NCI-H774 (cell line): ENCODE measurements at places on chromosomes 6 and 20.

DNA sequence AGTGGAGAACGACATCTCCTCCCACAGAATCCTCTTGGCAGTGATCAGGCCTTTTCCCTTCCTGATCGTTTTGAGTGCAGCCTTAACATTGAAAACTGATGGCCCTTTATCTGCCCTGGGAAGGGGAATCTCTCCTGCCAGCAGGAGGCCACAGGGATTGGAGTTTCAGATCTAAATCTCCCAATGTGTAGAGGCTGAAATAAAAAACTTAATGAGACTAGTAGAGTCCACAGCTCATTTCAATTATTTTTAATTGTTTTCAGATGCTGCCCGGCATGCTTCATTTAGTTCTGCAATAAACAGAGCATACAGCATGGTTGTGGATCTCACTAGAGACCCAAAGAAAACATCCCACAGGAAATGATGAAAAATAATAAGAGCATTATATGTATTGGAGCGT lies 662.2 kb upstream of the HS3ST5 start:
- DNase-seq = no peak

GRCh38 chr20:1652960-1653359 lies 4.6 kb downstream of the SIRPG start:
- DNase-seq = no peak

DNA sequence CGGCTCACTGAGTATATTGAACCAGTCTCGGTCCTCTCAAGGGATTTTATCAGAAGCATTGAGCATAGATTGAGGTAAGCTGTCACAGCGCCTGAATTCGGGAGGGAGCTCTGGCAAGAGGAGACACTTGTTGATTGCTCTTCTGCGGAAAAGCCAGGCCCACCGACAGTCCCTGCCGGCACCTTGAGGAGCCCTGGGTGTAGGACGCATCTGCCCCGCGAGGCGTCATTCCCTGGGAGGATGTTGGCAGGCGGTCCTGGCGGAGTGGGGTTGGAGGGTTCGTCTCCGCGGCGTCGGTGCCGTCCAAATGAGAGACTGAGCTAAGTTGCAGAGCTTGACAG lies 843 bp downstream of the FBXO9 start:
- DNase-seq = no peak

DNA sequence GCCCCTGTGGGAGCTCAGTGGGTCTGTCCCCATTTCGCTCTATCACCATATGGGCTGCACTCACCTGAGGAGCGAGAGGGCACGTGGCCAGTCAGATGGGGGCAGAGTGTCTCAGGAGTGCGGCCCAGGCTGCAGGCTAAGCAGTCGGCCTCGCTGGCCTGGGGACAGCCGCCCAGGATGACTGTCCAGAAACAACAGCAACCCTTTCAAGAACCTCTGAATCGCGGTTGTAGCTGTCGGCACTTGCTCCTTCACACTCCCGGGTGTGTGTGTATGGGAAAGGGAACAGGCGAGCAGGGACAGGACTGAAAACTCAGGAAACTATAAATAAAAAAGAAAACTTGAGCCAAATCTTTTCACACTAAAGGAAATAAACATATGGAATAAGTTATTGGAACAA lies 63.1 kb downstream of the TFAP2A start:
- DNase-seq = no peak

- DNase-seq = no peak
These were observed 14.1 kb upstream of the CPNE5 start for GRCh38 chr6:36853325-36853724.

- DNase-seq = no peak
These were observed 84.7 kb upstream of the SCP2D1 start for GRCh38 chr20:18728870-18729224.

- no peak for DNase-seq
These were observed 11.4 kb downstream of the ULBP3 start for GRCh38 chr6:150057501-150057951.

- DNase-seq = no peak
These were observed 74.9 kb downstream of the TNFAIP3 start for GRCh38 chr6:137941995-137942394.

DNA sequence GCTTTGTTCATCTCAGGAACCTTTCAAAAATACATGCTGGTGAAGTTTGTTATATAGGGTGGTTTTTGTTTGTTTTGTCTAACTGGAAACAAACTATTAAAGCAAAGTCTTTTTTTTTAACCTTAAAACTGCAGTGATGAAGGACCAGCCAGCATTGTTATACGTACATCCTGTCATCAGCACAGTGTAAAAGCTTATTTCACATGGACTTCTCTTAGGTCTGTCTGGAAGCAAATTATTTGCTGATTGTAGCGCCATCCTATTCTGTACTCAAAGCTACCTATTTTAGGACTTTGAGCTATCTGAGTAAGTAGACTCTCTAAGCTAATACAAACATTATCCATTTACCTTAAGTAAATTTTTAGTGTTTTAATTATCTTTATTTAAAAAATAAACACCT lies 61.7 kb downstream of the SNX9 start:
- no peak for DNase-seq

- DNase-seq = no peak
These were observed 4.1 kb upstream of the MOXD1 start for GRCh38 chr6:132405143-132405915.

DNA sequence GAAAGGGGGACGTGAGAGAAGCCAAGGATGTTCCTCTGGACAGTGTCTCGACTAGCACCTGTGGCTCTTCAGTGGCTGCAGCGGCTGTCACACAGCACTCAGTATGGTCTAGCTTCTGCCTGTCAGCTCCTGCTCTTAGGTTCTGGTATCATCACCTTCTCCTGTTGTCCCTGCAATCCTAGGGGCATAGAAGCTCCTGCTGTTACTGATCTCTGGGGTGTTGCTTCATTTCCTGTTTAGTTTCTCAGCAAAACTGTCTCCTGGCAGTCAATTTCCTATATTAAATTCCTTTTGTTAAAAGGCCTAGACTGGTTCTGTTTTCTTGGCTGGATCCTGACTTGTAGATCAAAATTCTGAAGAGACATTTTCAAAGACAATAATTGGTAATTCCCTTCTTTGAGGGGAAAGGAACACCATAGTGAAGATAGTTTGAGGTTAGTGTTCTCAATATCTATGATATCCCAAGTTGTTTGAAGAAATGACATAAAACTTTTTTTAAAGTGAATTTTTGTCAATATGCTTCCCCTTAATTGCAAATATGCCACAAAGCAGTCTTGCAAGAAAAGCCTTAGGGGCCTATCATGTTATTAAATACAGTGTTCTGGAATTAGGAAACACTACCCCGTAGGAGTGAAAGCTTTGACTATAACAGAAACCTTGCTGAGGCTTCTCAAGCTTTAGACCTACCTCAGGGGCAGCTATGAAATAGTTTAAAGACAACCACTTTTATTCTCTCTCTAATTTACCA lies 148.5 kb downstream of the KIF6 start:
- no peak for DNase-seq

- no peak for DNase-seq
These were observed 167.1 kb upstream of the ZNF337 start for GRCh38 chr20:25863536-25864325.

- DNase-seq = no peak
These were observed 47.8 kb downstream of the PLCG1 start for GRCh38 chr20:41185013-41185757.

- DNase-seq = no peak
These were observed 7.3 kb downstream of the GZF1 start for GRCh38 chr20:23369072-23369823.

DNA sequence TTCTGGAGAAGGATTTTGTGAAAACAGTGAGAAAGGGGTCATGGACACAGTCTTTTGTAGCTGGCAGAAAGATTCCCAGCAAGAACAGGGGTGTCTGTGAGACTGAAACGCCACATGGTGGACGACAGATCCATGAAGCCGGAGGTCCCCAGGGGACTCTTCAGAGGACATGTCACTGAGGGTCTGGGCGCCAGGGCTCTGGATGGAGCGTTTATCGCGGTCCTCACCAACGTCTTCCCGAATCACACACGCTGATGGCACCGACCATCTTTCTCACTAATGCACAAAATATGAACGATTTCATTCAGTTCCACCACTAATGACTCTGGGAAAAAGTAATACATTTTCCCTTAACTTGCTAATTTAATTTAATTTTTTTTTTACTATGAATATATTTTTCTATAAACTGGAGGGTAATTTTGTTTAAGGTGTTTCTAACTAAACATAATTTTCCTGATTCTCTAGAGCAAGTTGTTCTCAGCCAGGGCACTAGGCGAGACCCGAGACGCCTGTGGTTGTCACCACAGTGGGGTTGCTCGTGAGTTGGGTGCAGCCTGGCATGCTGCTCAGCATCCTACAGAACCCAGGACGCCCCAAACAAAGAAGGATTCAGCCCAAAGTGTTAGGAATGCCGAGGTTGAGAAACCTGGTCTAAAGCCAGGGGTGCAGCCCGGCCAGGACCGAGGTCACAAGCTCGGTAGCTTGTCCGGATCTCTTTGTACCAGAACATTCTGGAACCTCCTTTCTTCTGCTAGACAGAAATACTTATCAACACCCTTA lies 306.2 kb downstream of the TAF4 start:
- DNase-seq = no peak

GRCh38 chr6:93164781-93165180 lies 254.6 kb downstream of the EPHA7 start:
- DNase-seq = no peak

- DNase-seq = peak; percentile 96
These were observed 155.4 kb downstream of the SMOC2 start for GRCh38 chr6:168596344-168596743.

- no peak for DNase-seq
These were observed 21.3 kb upstream of the TMEM14A start for GRCh38 chr6:52649536-52650160.

DNA sequence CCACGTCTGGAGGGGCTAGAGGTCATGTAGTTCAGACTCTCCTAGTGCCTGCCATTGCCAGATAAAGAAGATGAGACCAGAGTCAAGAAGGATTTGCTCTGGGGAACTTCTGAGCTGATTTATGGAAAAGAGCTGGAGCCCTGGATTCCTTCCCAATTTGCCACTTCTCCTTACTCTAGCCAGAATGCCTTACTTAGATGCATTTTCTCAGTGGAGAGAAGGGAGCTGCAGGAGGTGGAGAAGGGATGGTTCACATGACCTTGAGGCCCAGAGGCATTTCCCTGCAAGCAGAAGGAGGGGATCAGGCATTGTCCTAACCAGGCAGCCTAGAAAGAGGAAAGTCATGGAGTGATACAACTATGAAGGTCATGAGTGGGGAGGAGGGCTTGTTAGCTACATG lies 122.2 kb downstream of the UNC5CL start:
- DNase-seq = no peak

- no peak for DNase-seq
These were observed 36.1 kb downstream of the FASTKD5 start for GRCh38 chr20:3123542-3123941.

DNA sequence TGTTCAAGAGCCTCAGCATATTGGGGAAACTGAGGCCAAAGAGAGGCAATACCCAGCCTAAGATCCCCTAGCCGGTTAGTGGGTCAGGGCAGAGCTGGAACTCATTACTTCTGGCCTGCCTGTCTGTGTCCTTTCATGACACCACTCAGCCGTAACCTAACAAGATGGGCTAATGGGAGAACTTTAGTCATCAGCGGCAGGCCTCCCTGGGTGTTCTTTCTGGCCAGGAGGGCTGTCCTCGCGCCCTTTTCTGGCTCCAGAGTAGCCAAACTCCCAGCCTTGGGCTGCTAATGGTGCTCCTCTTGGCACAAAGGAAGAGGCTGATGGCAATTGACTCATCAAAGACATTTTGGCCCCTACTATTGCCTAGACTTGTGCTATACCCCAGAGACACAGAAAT lies 76.6 kb downstream of the NCR2 start:
- DNase-seq = no peak

DNA sequence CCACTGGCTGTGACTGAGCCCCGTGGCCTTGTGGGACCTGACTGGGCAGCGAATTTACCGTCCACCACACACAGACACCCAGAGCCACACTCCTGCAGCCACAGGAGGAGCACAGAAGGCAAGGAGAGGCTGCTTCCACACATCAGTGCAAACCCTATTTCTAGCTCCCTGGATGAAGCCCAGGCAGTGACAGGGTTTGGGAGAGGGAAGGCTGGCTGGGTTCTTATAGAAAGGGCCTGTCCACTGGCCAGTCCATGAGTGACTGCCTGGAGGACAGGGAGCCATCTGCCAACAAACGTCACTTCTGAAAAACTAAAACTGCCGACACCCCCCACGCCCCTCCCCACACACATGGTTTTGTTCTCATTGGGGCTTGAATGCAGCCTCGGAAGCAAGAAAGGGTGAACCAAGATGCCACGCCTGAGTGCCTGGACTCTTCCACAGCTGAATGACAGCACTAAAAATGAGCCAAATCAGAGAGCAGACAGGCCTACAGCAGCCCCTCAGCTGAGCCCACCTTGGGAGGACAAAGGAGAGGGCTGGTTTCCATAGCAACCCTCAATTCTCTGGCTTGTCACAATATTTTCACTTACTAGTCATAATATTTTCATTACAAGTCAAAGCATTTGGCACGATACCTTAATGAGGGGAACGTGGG lies 38.4 kb downstream of the RRBP1 start:
- DNase-seq = no peak

DNA sequence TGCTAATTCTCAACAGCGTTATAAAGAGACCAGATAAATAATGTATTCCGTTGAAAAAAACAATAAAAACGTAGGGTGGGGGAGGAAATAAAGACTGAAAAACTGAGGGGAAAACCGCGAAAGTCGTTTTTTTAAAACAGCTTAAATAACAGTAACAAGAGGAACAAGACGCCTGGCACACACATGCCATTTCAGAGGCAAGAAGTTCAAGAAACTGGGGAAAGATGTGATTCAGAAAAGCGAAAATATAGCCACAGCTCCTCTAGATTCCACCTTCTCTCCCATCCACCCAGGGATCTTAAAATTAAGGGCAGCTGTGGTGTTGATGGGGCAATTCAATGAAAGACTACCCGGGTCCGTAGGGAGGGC lies 1.3 kb downstream of the EPB41L2 start:
- no peak for DNase-seq

DNA sequence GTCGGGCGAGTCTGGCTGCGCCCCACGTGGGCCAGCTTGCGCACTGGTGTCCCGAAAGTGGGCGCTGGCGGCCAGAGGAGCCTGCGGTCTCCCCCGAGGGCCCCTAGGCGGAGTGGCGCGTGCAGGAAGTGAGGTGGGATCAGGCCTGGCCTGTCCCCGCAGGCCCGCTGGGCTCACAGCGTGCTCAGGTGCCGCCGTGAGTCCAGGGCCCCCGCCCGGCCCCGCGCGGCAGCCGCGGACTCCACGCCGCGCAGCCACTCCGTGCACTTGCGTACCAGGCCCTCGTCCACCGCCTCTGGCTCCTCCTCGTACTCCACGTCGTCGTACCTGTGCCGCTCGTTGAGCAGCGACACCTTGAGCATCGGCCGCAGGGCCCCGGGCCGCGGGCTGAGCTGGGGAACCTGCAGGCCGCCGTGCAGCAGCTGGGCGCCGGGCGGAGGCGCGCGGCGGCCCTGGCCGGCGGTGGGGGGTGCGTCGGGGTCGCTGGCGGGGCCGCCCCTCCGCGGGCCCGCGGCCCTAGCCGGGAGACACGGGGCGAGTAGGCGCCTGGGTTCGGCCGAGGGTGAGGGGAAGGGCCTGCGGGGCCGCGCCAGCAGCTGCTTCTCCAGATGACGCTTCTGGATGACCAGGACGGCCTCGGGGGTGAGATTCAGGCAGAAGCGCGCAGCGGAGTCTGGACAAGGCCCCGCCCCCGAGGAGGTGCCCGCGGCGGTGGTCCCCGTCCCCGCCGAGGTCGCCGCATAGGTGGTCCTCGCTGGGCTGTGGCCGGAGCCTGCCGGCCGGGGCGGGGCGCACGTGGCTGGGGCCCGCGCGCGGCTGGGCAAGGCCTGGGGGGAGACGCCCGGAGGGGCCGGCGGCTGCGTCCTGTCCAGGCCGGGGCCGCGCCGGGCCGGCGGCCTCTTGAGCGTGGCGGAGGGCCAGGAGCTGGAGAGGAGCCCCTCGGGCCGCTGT lies 835 bp downstream of the PRR18 start:
- DNase-seq = peak; percentile 60
